ENCODE measurements at places on chromosomes 5 and 9.

GRCh38 chr5:135851915-135852845, 17.7 kb downstream of the SLC25A48 start:
- DNase-seq: no peak

GRCh38 chr5:145854651-145855258, 18.1 kb downstream of the GRXCR2 start:
- DNase-seq: no peak

- DNase-seq: no peak
Observed at GRCh38 chr5:125775896-125776295, 647.3 kb upstream of the GRAMD2B start.

DNA sequence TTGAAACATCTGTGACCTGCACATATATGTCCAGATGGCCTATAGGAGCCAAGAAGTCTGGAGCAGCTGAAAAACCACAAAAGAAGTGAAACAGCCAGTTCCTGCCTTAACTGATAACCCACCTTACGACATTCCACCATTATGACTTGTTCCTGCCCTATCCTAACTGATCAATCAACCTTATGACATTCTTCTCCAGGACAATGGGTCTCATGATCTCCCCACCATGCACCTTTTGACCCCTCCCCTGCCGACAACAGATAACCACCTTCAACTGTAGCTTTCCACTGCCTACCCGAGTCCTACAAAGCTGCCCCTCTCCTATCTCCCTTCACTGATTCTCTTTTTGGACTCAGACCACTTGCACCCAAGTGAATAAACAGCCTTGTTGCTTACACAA, 233.8 kb downstream of the CCDC171 start:
- DNase-seq: no peak

DNA sequence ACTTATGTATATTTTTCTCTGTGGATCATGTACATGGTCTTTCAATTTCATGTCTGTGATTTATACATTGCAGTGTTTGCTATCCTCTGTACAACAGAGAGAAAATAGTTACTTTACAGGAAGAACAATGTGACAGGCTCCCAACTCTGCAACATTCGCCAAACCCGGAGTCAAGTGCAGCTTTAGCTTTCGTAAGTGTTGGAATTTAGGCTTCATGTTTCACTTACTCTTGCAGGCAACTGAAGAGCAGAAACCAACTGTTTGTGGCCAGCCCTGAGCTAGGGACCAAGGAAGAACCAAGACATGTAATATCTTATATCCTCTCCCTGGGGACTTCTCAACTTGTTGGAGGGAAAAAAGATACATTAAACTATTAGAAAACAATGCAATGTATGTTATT, 147.9 kb downstream of the C5orf15 start:
- no peak for DNase-seq

DNA sequence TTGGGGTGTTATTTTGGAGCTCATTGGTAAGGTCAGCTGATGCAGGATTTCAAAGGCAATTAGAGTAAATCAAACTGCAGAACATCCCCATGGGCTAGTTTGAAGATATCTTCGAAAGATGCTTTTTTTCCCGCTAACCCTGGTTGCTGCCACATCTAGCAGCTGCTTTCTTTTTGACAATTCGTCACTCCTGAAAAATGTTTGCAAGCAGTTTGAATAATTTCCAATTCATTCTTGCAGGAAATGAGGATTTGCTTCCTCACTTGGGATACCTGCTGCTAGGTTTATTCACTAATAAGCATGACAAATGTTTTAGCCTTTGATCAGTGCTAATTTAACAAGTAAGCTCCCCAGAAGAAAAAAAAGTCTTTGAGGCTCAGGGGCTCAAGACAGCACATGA, 649.6 kb upstream of the RORB start:
- DNase-seq: no peak

DNA sequence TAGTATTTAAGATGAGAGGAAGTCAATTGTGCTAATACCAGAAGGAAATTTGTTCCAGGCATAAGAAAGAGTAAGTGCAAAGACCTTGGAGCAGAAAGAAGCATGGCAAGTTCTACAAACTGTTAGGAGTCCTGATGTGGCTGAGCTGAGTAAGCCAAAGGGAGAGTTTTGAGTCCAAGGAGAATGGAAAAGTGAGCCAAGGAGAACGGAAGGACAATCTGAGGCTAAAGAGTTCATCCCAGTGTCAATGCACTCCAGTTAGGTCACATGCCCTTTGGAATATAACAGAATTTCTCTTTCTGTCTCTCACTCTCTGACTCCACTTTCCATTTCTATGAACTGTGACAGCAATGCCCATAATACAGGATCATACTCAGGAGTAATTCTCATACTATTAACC, 224.7 kb downstream of the CAAP1 start:
- no peak for DNase-seq

GRCh38 chr9:35110327-35110761, 5.3 kb downstream of the ATOSB start:
- DNase-seq: no peak

GRCh38 chr5:126385524-126386502, 37.4 kb upstream of the GRAMD2B start:
- DNase-seq: no peak

- no peak for DNase-seq
Observed at GRCh38 chr5:158923799-158924551, 175.7 kb downstream of the EBF1 start.

GRCh38 chr5:172044631-172045314, 38.3 kb upstream of the FBXW11 start:
- DNase-seq: no peak

- no peak for DNase-seq
Observed at GRCh38 chr9:25935188-25935587, 256.9 kb upstream of the TUSC1 start.

DNA sequence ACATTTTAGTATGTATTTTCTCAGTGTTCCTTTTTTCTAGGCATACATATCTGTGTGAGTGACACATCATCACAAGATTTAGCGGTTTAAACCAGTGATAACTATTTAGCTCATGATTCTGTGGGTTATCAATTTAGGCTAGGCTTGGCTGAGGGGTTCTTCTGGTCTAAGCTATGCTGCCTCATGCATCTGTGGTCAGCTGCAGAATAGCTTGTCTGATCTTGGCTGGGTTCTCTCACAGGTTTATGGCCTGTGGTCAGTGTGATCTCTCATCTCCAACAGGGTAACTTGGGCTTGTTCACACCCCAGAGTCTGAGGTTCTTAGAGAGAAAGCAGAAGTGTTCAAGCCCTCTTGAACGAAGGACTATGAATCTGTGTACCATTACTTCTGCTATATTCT, 363.3 kb downstream of the KDM4C start:
- no peak for DNase-seq

- no peak for DNase-seq
Observed at GRCh38 chr5:129387944-129388343, 72.2 kb upstream of the ADAMTS19 start.

DNA sequence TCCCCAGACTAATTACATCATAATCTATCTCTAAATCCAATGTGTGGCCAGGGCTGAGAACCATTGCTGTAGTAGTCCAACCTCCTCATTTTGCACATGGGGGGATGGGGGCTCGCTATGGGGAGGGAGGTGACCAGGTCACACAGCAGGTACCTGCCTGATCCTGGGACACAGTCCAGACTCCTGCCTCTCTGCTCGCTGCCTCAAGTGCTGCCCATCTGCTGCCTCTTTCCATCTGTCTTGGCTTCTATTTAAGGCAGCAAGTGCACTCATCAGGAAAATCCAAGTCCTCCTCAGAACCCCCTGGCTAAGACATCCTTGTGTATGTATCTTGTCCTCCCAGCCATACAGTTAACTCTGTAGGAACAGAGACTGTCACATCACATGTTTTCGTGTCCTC, 57.7 kb upstream of the FRRS1L start:
- no peak for DNase-seq

GRCh38 chr9:129570450-129571297, 50.2 kb downstream of the C9orf50 start:
- DNase-seq: no peak

GRCh38 chr5:179906795-179907555, 722 bp downstream of the TBC1D9B start:
- no peak for DNase-seq

DNA sequence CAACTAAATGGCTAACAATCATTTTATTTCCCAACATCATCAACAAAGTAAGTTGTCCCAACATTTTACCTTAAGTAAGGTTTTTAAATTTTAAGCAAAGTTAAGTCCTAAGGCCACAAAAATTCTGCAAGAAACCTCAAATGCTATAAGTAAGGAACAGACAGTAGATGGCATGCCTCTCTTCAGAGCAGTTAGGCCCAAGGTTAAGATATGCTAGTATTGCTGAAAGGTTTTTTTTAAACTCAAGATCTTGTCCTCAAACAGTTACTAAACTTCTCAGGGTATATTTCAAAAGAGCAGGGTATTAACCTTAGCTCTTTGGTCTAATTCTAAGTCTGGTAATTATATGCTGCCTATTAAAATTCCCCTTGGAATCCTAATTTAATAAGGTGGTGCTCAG, 35.1 kb downstream of the PJA2 start:
- DNase-seq: no peak

GRCh38 chr5:99369797-99370593, 441.2 kb upstream of the CHD1 start:
- DNase-seq: no peak

- DNase-seq: no peak
Observed at GRCh38 chr5:148186248-148187003, 16.4 kb upstream of the SPINK6 start.

GRCh38 chr5:145941448-145942130, 5.2 kb downstream of the SH3RF2 start:
- no peak for DNase-seq

- DNase-seq: no peak
Observed at GRCh38 chr5:134071614-134072207, 42.8 kb upstream of the TCF7 start.

DNA sequence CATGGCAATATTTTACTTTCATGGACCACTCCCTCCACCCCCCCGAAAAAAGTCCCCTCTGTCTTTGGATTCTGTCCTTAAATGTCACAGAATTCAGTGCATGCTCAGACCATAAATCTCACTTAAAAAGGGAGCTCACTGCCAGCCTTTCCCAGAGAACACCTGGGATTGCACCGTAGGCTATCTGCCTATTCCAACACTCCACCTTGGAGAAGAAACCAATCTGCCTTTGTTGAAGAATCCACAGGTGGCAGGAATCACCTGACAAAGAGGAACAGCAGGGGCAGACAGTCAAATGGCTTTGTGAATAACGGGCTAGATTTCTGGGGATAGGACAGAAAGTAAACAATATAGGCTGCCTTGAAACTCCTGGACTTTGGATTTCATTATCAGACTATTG, 306.7 kb upstream of the BRINP1 start:
- DNase-seq: no peak

DNA sequence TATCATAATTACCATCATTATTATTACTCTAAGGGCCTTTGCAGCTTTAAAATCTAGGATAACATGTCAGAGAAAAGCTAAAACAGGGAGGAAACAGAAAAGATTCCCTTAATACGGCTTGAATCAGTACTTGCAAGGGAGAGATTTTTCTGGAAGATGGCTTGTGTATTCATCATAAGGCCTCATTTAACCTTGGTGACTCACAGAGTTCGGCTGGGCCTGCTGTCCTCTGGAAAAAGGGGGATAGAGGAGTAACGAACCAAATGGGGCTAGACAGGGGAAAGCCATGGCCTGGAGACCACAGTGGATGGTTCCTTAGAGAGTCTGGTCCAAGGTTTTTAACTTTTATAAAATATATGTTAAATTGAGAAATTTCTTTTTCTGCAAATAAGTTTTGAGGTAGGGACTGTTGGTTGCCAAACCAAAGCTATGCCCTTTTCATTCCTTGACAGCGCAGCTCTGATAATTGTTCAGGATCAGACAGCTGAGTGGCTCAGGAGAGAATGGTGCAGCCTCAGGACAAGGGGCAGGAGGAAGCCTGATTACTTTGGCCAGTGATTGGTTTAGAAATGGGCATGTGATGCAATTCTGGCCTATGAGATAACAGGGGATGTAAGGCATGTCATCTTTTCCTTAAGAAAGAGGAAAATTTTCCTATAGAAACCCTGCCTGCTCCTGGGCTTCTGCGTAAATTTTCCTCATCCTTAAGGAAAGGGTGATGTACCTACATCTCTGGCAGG, 25.6 kb upstream of the GSN start:
- DNase-seq: no peak

GRCh38 chr5:177085985-177086653, 596 bp upstream of the FGFR4 start:
- no peak for DNase-seq

DNA sequence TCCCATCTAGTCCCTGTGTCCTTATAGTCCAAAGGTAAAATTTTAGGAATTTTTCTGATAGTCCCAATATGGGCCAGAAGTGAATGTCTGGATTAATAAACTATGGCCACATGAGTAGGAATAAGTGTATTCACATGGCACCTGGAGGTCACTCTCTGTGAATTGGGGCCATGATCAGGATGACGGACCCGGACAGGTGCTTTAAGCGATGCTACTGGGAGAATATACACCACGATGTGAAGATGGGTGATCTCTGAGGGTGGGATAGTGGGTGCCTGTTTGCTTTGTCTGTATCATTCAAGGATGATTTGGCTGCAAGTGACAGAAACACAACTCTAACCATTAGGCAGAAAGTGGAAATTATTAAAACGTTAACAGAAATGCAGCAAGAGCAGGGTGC, 101.2 kb downstream of the UGCG start:
- no peak for DNase-seq

GRCh38 chr5:6356578-6357164, 21.7 kb downstream of the MED10 start:
- no peak for DNase-seq

- no peak for DNase-seq
Observed at GRCh38 chr5:138824924-138825863, 49.9 kb downstream of the LRRTM2 start.

GRCh38 chr9:72935595-72935994, 17.3 kb downstream of the ALDH1A1 start:
- DNase-seq: no peak

GRCh38 chr9:126696401-126697145, 82.8 kb downstream of the LMX1B start:
- DNase-seq: no peak

GRCh38 chr9:120438111-120438510, 141.9 kb downstream of the CDK5RAP2 start:
- DNase-seq: no peak
